ENCODE measurements at places on chromosomes 3 and 15.
A peak's percentile ranks its signal among the peaks of the same experiment; 100 is the strongest.

DNA sequence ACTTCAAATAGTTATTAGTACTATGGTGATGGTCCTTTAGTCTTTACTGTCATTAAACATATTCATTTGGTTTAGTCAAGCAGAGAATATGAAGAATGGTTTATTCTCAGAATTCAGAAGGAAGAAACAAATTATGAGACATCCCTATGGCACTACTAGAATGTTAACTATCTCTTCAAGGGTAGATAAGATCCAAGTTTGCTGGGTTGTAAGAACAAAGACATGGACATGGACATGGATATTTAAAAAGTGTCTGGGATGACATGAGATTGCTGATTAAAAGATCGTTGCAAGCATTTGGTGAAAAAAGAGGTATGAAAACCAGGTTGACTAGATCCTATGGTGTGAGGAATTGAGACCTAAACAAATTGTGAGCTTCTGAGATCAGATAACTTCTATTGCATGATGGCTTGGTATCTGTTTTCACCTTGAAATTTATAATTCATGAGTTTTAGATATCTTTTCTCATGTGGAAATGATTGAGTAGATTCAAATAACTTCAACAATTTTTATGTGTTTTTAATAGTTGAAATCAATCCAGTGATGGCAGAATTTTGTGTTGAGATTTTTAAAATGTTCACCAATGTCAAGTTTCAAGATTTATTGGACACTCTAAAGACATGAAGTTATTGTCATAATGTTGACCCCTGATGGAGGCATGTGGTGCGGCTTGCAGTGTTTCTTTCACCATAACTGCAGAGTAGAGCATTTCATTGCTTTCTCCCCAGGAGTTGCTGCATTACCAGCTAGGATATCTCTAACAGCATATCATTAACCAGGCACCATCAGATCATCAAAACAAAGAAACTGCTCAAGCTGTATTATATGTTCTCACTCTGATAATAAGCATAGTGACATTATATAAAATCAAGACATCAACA, 72.6 kb downstream of the NAALADL2 start:
- no peak for ATAC-seq

DNA sequence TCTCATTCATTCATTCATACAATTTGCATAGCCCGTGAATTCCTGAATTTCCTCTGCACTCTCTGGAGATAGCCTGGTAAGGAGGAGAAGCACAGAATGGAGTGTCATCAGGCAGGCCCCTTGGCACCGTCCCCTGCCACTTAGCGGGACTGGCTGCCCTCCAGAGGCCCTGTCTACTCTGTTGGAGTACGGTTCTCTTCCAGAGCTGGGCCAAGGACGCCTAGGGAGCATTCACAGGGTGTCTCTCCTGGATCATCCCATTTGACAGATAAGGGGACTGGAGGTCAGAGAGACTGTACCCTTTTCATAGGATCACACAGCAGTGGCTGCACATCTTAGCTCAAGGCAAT, 48.0 kb downstream of the PTH1R start:
- ATAC-seq = no peak

GRCh38 chr15:38603672-38604071, 39.1 kb upstream of the RASGRP1 start:
- no peak for ATAC-seq

DNA sequence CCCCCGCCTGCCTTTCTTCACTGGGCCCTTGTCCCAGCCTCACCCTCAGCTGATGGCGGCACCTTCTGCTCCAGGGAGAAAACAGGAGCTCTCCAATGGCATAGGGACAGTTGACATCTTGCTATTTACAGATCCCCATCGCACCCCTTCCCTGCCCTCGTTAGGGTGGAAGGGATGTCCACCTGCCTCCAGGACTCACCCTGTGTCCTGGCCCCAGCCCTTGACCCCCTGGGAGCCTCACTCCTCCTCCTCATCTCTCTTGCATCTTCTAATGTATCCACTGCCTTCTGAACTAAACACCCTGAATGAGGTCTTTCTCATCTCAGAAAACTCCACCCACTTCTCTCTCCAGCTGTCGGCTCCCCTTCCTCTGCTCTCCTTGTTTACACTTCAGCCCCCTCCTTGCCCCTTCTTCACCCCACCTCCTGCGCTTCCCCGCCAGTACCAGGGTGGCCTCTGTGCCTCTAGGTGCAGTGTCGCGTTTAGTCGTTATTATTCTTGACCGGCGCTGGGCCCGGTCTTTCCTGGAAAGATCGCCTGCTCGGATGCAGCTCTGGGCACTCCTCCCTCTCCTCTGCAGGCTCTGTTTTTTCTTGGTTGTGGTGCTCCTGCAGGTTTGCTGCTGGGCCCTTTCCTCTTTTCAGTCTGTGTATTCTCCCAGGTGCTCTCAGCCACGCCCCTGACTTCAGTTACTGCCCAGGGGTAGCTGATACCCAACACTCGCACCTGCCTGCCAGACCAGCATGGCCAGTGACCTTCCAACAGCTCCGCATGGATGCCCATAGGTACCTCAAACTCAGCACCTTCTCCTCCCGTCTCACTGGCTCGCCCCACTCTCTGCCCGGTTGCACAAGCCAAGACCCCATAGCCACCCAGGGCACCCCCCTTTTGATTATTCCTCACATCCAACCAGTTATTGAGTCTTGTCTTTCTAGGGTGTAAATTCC, 42.9 kb downstream of the PML start:
- no peak for ATAC-seq

- peak; percentile 25 for ATAC-seq
These were observed 223.5 kb upstream of the PROK2 start for GRCh38 chr3:72008226-72008996.

GRCh38 chr3:196287090-196287439, 461 bp downstream of the PCYT1A start:
- ATAC-seq = peak; percentile 42

GRCh38 chr3:159486580-159486979, 502.1 kb upstream of the IL12A start:
- ATAC-seq = no peak

GRCh38 chr3:42061713-42062380, 29.3 kb upstream of the TRAK1 start:
- ATAC-seq = no peak

- ATAC-seq = no peak
These were observed 256.3 kb downstream of the TIGIT start for GRCh38 chr3:114550165-114550564.

GRCh38 chr3:7977245-7978086, 524.2 kb upstream of the LMCD1 start:
- no peak for ATAC-seq

DNA sequence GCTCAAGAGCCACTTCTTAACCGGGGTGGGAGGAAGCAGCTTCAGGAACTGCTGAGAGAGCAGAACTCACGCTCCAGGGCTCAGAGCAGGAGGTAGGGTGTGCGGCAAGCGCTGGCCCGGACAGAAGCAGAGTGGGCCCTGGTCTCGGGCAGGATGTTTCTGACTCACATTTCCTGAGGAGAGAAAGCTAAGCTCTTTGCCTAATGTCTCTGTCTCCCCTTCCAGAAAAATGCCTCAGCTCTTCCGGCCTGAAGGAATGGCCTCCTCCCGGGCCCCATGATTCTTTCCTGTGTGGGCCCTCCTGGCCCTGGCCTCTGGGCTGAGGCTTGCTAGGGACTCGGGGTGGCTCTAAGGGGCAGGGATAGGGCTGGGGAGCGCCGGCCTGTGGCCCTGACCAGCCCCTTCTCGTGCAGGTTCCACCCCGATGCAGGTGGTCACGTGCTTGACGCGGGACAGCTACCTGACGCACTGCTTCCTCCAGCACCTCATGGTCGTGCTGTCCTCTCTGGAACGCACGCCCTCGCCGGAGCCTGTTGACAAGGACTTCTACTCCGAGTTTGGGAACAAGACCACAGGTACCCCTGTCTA, 4.1 kb upstream of the STAB1 start:
- ATAC-seq = peak; percentile 17

- no peak for ATAC-seq
These were observed 12.0 kb downstream of the DNASE1L3 start for GRCh38 chr3:58198804-58199203.

DNA sequence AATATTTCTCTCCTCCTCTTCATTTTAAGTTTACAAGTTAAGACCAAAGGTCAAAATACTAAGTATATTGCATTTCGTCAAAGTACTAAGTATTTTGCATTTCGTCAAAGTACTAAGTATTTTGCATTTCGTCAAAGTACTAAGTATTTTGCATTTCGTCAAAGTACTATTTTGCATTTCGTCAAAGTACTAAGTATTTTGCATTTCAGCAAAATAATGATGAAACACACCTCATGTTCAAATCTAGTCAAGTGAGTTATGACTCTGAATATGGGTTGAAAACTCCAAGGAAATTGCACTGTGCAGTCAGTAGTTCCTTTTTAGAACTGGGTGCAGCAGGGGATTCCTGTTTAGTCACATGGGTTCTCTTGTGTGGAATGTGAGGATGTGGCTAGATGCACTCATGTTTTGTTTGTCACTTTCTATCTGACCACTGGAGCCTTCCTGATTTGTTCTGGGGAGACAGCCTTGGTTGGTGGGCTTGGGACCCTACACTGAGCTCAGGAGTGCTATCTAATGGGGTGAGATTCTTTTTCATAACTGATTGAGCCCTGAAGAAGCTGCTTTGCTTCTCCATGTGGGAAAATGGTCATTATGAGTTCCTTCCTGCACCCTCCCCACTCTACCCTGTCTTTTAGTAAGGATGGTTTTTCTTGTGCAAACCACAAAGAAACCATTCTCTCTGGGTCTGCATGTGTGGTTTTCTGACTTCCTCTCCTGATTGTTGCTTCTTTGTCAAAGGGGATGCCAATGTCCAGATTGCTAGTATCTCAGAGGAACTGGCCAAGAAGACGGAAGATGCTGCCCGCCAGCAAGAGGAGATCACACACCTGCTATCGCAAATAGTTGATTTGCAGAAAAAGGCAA, 73.4 kb downstream of the CCK start:
- no peak for ATAC-seq

- ATAC-seq = no peak
These were observed 2.2 kb upstream of the MASP1 start for GRCh38 chr3:187293516-187294430.

- ATAC-seq = no peak
These were observed 87.6 kb downstream of the BDH1 start for GRCh38 chr3:197468167-197468566.
